ENCODE measurements at places on chromosomes 6 and 20.

GRCh38 chr20:6440443-6440799 is 317.6 kb upstream of the FERMT1 start:
- DNase-seq: no peak

DNA sequence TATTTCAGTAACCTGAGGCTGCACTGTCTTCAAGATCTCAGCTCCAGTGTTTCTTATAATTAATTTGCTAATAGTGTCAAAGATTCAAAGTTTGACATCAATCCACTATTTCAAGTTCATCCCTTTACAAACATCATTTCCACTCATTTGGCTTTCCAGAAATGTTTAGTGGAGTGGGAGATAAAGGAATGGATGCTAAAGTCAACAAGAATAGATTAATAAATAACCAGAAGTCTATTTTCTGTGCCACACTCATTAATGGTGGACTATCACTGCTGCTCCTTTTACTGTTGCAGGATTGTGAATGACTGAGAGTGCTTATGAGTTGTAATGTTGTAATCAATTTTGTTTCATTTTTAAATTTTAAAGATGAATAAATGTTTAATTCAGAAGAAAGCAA is 28.4 kb upstream of the EPM2A start:
- no peak for DNase-seq

DNA sequence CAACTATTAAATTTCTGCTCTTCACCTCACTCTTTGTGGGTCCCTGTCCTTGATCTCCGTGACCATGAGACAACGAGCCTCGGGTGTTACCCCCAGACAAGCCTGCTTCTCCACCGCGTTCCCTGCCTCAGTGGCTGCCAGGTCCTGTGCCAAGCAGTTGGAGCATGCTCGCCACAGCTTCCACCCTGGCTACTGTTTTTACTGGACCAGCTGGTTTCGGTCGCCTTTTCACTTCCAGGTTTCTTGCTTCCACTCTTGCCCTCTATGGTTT is 5.6 kb downstream of the TP53RK start:
- DNase-seq: no peak

- no peak for DNase-seq
These were observed 41.0 kb downstream of the TSHZ2 start for GRCh38 chr20:53013183-53013582.

DNA sequence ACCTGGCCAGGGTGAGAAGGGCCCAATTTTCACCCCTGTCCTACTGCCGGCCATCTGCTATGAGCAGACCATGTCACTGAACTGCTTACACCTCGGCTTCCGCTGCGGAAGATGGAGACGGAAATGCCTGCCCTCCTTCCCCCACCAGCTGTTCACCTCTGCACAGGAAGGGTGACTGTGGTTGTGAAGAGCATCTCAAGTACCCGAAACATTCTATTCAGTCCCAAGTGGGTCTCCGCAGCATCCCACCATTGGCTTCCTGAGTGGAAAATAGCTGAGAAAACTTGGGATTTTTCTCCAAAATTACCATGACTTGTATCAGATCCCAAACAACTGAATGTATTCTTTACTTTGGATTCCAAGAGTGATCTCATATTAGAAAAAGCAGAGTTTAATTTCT is 16.1 kb downstream of the DOK5 start:
- DNase-seq: no peak

DNA sequence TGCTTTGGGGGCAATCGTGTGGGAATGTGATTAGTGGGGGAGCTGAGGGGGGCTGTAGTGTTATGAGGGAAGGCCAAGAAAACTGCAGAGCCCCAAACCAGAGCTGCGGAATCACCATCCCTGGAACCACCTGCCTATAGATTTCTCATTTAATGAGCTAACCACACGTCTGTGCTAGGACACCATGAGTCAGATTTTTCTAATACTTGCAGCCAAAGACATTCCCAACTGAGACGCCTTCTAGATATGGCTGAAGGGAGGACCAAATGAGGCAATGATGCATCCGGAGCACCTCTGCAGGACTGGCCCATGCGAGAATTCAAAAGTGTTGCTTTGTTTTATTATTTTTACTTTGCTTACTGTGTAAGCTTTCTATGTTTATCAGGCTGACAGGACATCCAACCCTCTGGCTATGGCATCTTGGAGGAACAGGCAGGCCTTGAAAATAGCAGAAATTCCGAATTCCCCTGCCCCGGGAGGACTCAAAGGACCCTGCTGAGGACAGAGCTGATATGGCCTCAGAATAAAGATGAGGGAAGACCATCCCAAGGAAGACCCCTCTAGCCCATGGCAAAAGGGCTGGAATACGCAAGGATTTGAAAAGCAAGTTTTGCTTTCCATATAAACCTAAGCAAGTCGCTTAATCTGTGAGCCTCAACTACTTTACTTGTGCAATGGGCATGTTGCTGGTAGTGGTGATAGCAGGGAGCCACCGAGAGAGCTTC is 3.1 kb upstream of the PTGIS start:
- DNase-seq: no peak

GRCh38 chr6:155075930-155076695 is 81.0 kb downstream of the TIAM2 start:
- DNase-seq: no peak

GRCh38 chr6:75975904-75976303 is 96.6 kb downstream of the IMPG1 start:
- DNase-seq: no peak

- DNase-seq: no peak
These were observed 518.3 kb downstream of the KIF16B start for GRCh38 chr20:16054985-16055384.

DNA sequence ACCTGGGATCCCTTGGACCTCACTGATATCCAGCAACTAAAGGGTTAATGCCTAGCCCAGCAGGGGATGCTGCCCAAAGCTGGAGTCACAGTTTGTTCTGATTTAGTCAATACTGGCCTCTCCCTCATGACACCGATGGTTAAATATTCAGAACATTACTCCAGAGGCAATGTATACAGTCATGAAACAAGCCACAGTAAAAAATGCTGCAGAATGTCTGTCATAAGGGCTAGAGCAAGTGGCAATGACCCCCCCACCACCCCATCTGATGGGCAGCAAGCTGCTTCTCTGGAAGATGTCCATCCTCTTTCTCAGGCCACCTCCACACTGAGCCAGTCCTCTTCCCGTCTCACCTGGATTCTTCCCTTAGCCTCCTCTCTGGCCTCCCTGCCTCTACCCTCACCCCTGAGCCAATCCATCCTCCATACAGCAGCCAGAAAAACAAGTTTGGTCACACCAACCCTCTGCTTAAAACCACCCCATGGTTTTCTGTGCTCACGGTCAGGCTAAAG is 99.0 kb upstream of the KCNG1 start:
- no peak for DNase-seq

GRCh38 chr6:2865694-2866151 is 24.1 kb upstream of the SERPINB1 start:
- DNase-seq: no peak

DNA sequence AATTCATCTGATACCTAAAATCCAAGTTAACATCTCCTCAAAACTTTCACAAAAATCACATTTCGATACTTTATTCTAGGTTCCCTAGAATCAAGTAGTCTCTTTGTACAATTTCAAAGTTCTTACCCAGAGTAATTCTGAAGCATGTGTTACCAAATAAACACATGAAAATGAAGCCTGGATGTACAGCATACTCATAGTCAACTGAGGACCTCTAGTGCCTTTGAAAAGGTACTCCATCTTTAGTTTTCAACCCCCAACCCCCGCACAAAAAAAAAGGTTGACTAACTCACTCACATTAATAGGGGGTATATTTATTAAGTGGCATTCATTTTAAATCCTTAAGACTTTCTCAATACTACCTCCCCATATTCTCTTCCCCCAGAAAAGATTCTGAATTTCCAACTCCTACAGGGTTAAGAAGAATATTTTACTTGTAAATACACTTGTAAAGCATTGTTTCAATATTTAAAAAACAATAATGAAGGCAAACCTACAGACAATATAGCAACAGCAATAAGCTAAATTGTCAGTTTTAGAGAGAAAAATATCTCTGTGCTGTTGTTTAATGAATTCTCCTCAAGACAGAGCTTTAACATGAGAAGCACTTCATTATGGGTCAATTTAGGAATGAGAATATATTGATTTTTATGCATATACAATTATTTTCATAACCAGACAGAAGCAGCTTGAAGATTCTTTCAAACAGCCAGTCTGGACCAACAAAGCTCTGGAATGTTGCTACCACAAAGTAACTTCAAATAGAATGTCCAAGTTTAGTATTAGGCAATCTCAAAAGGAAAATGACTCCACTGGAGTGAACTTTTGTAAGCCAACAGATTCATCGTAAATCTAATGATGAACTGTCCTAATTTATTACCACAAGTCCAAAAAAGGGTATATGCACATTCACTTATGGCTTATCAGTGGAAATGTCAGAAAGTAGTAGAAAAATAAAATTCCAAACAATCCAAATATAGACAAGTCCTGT is 3.3 kb downstream of the PLN start:
- DNase-seq: peak; percentile 55

DNA sequence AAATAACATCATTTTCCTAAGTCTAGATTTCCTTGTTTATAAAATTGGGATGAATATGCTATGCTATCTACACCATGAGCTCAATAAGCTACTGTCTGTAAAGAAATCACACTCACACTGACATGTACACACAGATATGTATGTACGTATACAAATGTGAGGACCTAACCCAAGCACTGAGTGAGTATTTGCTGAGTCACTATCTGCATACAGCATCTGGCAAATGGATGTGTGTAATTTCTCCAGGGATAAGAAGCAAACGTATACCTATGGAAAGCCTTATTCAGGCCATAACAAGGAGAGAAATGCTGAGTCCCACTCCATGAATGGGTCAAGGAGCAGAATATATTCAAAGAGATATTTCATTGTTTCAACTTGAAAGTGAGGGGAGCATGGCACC is 153.9 kb downstream of the LPA start:
- no peak for DNase-seq

GRCh38 chr6:71510856-71511255 is 222.2 kb downstream of the OGFRL1 start:
- no peak for DNase-seq

- DNase-seq: peak; percentile 12
These were observed 38.4 kb downstream of the KIF25 start for GRCh38 chr6:168035661-168036545.

- no peak for DNase-seq
These were observed 9.7 kb downstream of the PDE7B start for GRCh38 chr6:135861189-135861588.

GRCh38 chr20:34621383-34622367 is 55.2 kb downstream of the PIGU start:
- DNase-seq: no peak

DNA sequence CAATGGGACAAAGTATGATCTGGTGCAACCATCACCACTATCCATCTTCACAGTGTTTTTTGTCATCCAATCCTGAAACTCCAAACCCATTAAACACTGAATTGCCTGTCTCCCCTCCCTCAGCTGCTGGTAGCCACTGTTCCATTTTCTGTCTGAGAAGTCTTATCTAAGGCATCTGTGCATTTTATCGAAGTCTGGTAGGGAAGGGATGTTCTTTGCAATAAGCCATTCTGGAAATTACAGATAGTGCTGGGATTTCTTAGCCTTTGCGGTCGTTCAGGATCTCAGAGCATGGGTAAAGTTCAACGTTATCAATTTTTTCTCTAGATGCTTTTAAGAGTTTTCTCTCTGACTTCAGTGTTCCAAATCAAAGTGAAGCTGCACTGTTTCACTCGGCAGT is 24.1 kb downstream of the KIF25 start:
- DNase-seq: no peak

DNA sequence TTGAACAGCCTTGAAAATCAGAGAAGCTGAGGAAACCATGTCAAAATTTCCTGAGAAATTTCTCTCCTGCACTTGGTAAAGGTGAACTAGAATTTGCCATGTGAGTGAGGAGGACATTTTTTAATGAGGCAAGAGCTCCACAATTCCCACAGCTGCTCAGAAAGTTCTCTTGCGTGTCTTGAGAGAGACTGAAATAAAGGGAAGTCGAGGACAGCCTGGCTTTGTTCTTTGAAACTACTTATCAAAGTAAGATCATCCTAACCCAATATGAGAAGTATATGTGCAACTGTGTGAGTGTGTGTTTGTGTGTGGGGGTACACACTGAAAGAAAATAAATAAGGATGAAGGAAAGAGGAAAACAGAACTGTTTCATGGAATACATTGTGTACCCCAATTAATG is 163.4 kb downstream of the SLC24A3 start:
- DNase-seq: no peak

- DNase-seq: no peak
These were observed 12.3 kb downstream of the NHLRC1 start for GRCh38 chr6:18110162-18110561.

DNA sequence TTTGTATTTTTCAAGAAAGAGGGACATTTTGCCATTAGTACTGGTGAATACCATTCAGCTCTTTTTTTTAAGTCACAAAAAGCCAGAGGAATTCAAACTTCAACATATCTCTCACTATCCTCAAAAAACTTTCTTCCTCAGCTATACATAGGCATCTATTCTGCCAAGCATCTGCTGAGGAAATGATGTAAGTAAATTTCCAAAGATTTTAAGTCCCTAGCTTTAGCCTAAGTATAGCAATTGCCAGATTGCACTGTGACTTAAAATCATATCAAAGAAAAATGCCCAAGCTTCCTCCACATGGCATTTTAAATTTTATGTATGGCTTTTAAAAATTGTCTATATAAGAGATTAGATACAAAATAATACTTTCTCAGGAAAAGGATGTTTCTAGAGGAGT is 237.4 kb downstream of the EYS start:
- DNase-seq: no peak

DNA sequence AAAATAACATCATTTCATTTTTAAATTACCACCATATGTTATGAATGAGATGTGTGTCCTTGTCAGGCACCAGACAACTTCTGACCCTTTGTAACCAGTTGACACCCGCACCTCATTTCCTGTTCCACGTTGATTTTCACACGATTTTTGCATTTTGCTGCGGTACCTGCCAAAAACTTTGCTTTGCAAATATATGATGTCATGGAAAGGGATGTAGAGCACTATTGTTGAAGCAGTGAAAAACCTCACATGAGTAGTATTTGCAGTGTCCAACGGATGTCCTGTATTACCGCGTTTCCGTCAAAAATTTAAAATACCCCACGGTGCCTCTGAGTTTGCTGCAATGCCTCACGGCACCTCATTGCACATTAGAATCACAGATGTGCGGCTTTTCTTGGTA is 115.6 kb downstream of the MTHFD1L start:
- no peak for DNase-seq

DNA sequence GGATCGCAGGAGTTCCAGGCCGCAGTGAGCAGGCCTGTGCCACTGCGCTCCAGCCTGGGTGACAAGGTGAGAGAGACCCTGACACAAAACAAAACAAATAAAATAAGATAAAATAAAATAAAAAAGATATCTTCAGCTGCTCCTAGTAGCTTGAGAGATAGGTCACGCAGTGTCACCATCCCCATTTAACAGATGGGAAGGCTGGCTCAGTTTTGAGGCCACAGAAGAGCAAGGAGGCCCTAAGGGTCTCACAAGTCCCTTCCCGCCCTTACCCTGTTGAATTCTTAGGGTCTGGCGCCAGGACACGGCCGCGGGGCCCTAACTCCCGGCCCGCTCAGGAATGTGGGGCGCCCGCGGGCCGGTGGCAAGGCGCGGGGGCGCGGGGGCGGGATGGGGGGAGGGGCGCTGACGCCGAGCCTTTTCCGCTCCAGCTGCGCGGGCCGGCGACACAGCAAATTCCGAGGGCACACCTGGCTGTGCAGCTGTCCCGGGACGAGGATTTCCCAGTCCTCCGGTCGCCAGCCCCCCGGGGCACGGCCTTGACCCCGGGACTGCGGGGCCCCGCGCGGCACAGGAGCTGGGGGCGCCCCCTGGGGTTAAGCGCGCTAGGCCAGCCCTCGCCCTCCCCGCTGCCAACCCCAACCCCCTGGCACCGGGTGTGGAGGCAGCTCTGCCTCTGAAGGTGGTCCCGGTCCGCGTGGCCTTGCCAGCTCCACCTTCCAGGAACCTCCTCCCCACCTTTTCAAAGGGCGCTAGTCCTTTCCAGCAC is 10.3 kb upstream of the R3HDML start:
- DNase-seq: no peak

Data from CD4-positive, alpha-beta T cell treated with Interferon alpha-2 for 1 hour (primary cell).